ENCODE measurements at places on chromosomes 2 and 18.
A peak's percentile ranks its signal among the peaks of the same experiment; 100 is the strongest.

- DNase-seq: no peak
These were observed 20.2 kb downstream of the CLK1 start for GRCh38 chr2:200843993-200844948.

DNA sequence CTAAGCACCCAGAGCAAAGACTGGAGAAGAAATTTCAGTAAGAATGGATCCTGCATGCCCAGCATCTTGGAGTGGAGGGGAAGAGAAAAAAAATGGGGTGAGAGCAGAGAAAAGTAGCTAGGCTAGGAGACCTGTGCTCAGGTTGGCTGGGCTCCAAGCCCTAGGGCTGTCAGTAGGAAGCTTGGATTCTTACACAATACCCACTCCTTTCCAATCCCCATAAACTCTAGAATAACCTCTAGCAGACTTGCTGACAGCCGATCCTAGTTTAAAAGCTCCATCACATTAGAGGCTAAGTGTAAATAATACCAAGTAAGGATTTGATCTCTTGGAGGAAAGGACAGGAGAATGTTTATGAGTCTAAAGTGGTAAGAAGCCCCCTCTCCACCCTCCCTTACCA, 46.2 kb upstream of the NABP1 start:
- peak; percentile 16 for DNase-seq

GRCh38 chr2:85504778-85505261, 34.1 kb upstream of the MAT2A start:
- DNase-seq: no peak

GRCh38 chr2:60885683-60886082, 4.3 kb downstream of the REL start:
- peak; percentile 46 for DNase-seq

DNA sequence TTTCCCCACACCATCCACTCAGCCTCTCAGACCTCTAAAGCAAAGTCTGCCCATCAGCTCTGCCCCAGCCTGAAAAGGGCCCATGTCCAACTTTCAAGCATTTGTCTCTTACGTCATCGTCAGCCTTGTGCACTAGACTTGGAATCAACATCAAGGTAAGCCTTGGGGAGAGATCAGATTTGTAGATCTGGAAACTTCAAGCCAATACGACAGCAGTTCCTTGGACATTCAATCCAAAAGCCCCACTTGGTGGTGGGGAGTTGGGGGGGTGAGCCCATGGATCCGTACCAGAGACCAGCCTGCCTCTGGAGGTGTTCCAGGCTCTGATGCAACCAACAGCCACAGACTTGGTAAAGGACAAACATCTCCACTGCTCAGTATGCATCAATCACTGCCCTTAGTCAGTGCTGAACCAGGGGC, 206.8 kb upstream of the MEIS1 start:
- no peak for DNase-seq

- no peak for DNase-seq
These were observed 9.2 kb downstream of the UXS1 start for GRCh38 chr2:106184857-106185256.

GRCh38 chr18:74832999-74833398, 235.3 kb downstream of the ZNF407 start:
- no peak for DNase-seq

DNA sequence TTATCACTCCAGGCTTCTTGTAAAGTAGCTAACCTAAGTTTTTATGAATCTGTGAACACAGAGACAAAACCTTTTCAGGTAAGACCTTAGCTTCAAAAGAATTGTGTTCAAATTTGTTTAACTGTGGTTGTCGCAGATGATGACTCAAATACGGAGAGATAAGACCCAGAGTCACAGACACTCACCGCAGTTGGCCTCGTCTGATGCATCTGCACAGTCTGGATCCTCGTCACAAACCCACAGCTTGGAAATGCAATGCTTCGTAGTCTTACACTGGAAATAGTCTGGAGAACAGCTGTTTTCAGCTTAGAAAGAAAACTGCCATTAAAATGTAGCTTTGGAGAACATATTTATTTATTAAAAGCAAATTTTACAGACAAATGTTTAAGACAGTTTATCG, 1662.1 kb upstream of the NXPH2 start:
- DNase-seq: no peak

DNA sequence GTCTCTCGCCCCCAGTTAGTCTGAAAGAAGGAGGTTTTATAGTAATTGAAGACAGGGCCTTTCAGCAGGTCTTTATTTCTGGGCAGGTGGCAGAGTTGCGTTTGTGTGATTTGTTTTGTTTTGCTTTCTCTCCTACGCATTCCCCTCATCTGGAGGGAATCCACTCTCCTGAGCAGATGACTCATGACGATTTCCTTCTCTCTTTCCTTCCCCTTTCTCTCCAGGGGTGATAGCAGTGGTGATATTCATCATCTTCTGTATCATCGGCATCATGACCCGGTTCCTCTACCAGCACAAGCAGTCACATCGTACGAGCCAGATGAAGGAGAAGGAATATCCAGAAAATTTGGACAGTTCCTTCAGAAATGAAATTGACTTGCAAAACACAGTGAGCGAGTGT, 888.8 kb downstream of the CNTNAP5 start:
- DNase-seq: no peak

- DNase-seq: no peak
These were observed 175.8 kb downstream of the LOXHD1 start for GRCh38 chr18:46481048-46481846.
